ENCODE measurements at places on chromosomes 5 and 9. TPM values are rescaled to one million over a fixed set of nuclear protein-coding genes. Genes with fewer than 3 reads are reported as not detected.

DNA sequence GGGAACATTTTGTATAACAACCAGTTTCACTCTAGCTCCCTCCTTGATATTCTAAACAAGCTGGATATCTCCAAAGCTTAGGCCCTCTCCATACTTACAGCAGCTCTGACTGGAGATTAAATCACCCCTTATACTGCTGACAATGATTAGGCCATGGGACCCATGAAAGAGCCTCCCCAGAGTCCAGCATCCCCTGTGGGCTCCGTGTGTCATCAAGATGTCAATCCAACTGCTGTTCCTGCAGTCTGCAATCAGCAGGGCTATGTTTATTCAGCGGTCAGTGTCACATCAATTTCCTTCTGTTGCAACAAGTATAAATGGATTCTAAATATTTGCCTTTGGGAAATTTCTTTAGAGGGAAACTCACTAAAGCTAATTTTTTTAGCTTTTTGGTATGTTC, 26.6 kb downstream of the PCDHAC2 start:
- DNase-seq: no peak
- H3K36me3 ChIP-seq: no peaks in the 10 kb centered on the region
- H3K27ac ChIP-seq: no peak overlapping the region
- no peak overlapping the region for H3K4me3 ChIP-seq

PRDM12 gene
- total RNA-seq: not detected

UBE2QL1 gene
- 0.60 TPM for total RNA-seq

DNA sequence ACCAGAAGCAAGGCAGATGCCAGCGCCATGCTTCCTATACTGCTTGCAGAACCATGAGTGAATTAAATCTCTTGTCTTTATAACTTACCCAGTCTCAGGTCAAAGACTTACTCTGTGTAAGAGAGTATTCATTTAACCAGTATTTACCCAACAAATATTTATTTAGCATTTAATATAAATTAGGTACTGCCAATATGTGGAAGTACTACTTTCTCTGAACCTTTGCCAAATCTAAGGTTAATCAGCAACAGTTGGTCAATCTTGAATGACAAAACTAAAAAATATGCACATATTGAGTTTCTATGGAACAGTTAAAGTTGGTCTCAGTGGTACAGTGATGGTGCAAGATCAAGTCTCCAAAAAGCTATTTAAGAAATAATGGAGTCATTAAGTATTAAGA, 155.9 kb upstream of the CCNG1 start:
- H3K27me3 ChIP-seq: no peaks in the 10 kb centered on the region
- no peak overlapping the region for H3K27ac ChIP-seq
- DNase-seq: no peak
- no peak overlapping the region for H3K4me3 ChIP-seq
- no peaks in the 10 kb centered on the region for H3K36me3 ChIP-seq

- H3K36me3 ChIP-seq: no peaks in the 10 kb centered on the region
- H3K27ac ChIP-seq: no peak overlapping the region
- H3K4me1 ChIP-seq: no peaks in the 10 kb centered on the region
- no peak for DNase-seq
- H3K27me3 ChIP-seq: no peaks in the 10 kb centered on the region
Observed at GRCh38 chr9:113154946-113155345, 4.1 kb downstream of the SLC31A2 start.

PCDHB10 gene
- total RNA-seq: 4.8 TPM

DNA sequence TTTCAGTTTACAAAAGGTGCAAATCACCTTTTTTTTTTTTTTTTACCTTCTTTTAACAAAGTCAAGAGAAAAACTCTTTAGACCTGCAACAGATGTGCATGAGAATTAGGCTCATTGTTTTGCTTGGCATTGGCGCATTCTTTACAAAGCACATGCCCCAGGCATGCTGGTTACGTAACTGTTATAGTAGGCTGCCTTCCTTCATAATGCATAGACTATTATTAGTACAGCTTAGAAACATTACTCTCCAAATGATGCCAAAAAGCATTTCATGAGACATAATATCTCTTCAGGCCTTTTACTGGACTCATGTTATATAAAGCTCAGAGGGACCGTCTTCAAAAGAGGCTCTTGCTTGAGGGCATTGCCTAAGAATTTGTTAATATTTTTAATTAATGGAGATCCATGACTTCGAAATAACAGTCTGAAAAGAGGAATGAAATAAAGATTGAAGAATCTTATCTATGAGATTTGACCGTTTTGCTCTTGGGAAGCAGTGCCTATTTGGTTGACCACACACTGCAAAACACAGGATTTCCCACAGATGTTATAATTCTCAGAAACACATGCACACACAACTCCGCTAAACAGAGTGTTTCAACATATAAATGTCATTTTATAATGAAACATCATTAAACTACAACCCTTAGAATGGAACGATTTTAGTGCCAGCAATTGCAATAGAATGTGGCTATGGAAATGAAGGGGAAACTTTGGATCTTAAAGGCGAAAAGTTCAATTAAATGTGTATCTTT, 478.7 kb downstream of the PRR16 start:
- H3K4me3 ChIP-seq: no peak overlapping the region
- H3K27me3 ChIP-seq: no peaks in the 10 kb centered on the region
- no peaks in the 10 kb centered on the region for H3K4me1 ChIP-seq
- no peaks in the 10 kb centered on the region for H3K36me3 ChIP-seq
- no peak overlapping the region for H3K27ac ChIP-seq

DNA sequence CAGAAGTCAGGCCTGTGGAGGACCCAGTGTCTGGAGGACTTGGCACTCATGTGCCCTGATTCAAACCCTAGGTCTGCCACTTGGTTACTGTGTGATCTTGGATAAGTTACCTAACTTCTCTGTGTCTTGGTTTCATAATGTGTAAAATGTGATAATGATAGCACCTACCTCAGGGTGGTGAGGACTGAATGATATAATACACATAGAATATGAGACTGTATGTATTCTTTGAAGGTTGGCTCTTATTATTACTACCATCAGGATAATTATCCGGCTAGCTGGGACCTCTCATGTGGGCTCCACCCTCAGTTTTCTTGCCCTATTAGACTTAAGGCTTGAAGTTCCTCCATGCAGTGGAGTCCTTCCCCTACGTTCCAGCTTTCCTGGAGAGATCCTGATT, 172.2 kb downstream of the COL23A1 start:
- H3K4me3 ChIP-seq: no peak overlapping the region
- no peak for DNase-seq
- no peak overlapping the region for H3K27ac ChIP-seq
- H3K27me3 ChIP-seq: no peaks in the 10 kb centered on the region
- H3K4me1 ChIP-seq: no peaks in the 10 kb centered on the region

- H3K4me1 ChIP-seq: no peaks in the 10 kb centered on the region
- peaks cover 12% of the 10 kb centered on the region for H3K36me3 ChIP-seq
- no peak overlapping the region for H3K4me3 ChIP-seq
- DNase-seq: no peak
- no peaks in the 10 kb centered on the region for H3K27me3 ChIP-seq
Observed at GRCh38 chr5:116658141-116658540, 83.5 kb upstream of the SEMA6A start.

DNA sequence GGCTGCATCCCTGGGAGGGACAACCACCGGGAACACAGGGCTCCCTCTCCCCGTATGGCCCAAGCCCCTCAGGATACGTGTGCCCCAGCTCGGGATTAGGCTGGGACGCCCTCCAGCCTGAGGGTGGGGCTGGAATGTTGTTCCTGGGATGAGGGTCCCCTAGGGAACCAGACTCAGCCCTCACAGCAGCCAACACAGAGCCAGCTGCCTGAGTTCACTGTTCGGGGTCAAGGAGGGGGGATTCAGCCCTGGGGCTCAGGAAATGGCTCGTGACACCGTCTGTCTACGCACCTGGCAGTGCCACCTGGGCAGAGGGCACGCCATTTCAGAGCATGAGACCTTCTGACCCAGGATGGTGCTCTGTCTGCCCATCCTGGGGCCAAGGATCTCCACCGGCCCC, 8.9 kb downstream of the RNF44 start:
- no peaks in the 10 kb centered on the region for H3K27me3 ChIP-seq
- H3K4me3 ChIP-seq: no peak overlapping the region
- peaks cover 52% of the 10 kb centered on the region for H3K4me1 ChIP-seq
- H3K27ac ChIP-seq: peak overlapping the region; percentile 11
- no peak for DNase-seq
- H3K36me3 ChIP-seq: peaks cover 22% of the 10 kb centered on the region

PPP6C gene
- 30.6 TPM for total RNA-seq

STARD4 gene
- total RNA-seq: 8.5 TPM

CEL gene
- total RNA-seq: 1.7 TPM

NUDT12 gene
- 27.1 TPM for total RNA-seq

FSTL4 gene
- not detected for total RNA-seq
